Myocyte (in vitro differentiated cells): ENCODE measurements at places on chromosomes 1 and 21. TPM values are rescaled to one million over a fixed set of nuclear protein-coding genes. Genes with fewer than 3 reads are reported as not detected.
A peak's percentile ranks its signal among the peaks of the same experiment; 100 is the strongest.

Gene AMIGO1
- 0.37 and 0.42 TPM in 2 replicates for total RNA-seq

- peak; percentile 72 for DNase-seq
Measured at GRCh38 chr1:203672346-203672745, 45.7 kb downstream of the ATP2B4 start.

- DNase-seq, result no peak
Measured at GRCh38 chr21:45941717-45942546, 39.6 kb upstream of the COL6A1 start.

DNA sequence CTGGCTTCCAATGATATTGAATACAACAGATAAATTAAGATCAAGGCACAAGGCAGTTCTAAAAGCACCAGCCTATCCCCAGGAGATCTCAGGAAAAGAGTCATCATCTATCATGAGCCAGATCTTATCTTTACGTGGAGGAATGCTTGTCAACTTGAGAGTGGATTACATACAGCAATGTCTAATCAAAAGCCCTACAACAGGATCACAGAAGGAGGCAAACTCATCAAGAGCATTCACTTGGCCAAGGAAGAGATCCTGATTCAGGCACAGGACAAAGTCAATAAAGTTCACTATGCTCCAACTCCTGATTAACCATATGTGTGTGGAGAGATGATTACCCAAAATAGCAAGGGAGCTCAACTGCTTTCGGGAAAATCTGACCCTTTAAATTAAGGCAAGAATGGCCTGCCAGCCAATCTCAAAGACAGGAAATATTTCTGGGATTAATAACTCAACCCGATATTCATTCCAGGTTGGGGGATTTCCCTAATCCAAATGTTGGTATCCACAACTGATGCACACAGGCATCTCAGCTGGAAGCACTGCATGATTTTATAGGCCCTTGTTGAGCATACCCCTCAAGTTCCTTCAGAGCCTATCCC, 33.7 kb downstream of the TBX15 start:
- DNase-seq, result no peak

DNA sequence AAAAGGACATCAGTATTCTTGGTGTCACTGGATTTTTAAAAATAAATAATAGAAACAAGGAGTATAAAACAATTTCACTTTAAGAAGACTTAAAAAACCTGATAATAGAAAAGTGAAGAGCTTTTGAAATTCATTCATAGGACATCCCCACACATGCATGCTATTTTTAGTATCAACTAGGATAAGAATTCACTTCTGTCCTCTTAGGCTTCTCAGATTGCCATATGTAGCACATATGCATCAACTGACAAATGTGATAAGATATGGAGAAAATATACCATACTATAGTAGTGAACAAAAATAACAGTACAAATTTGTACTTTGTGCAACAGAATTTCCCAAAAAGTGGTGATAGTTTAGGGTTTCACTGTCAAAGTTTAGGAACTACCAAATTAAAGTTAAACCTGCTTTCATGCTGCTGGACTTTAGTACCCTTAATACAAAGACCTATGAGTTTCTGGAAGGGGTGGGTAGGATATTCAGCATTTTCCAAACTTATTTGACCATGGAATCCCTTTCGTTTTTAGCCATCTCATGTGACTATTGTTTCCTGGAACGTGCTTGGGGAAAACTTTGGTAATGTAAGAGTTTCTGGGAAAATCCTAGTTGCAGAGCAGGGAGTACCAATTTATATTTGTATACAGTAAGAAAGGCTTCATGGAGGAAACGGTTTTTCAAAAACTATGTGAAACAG, 19.8 kb downstream of the RPRD2 start:
- no peak for DNase-seq

- no peak for DNase-seq
Measured at GRCh38 chr1:67648582-67649326, 36.2 kb upstream of the GADD45A start.

- DNase-seq, result peak; percentile 74
Measured at GRCh38 chr1:941588-942383, 17.3 kb downstream of the NOC2L start.

DNA sequence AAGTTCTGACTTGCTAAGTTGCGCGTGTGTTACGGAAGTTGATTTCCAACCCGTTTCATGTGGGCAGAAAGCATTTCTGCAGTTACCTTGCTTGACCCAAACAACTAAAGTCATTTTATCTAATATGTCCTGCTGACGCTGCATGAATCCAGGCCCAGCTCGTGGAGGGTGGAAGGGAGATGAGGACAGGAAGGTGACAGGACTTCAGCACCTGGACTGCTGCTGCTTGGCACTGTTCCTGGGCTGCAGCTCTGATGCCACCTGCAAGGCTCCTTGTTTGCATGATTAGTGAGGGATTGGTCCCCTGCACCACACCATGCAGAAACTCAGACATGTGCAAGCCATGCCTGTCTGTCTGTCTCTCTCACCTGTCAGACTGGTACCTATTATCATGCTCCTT, 198.4 kb downstream of the PRDM2 start:
- no peak for DNase-seq
